Aorta (tissue), 5 donors: ENCODE measurements at places on chromosomes 5 and 9.

DNA sequence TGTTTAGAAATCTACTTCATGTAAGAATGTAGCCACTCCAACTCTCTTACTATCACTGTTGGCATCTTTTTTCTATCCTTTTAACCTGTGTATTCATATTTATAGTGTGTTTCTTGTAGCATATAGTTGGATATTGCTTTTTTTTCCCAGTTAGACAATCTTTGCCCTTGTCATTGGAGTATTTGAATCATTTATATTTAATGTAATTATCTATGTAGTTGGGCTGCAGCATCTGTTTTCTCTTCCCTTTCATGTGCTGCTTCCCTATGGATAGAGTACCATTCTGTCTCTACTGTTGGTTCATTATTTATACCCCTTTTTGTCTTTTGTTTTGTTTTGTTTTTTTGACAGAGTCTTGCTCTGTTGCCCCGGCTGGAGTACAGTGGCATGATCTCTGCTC, 45.2 kb upstream of the PPP2CA start:
- DNase-seq: no peak

GRCh38 chr9:107751567-107752210, 262.1 kb upstream of the KLF4 start:
- no peak for DNase-seq

DNA sequence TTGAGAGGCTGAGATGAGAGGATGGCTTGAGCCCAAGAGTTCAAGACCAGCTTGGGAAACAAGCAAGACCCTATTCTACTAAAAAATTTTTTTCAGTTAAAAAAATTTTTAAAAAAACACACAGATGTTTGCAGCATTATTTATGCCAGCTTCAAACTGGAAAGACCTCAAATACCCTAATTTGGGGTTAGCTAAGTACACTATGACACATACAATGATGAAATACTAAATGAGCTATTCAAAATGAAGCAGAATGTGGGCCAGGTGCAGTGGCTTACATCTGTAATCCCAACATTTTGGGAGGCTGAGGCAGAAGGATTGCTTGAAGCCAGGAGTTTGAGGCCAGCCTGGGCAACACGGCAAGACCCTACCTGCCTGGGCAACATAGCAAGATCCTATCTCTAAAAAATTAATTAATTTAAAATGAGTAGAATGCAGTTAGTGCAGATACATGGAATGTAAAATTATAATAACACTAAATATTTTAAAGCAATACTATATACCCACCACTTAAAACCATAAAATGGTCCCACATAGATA, 44.9 kb downstream of the LHFPL2 start:
- DNase-seq: no peak

DNA sequence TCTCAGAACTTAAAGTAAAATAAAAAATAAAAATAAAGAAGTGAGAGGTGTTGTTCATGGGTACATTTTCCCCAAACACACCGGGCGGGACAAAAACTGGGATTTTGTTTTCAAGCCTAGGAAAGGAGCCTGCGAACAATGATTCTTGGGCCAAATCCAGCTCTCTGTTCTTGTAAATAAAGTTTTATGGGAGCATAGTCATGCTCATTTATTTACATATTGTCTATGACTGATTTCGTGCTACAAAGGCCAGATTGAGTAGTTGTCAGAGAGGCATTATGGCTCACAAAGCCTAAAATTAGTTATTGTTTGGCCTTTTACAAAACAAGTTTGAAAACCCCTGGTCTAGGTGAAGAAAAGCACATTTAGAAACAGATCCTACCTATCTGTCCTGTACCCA, 821.0 kb upstream of the GRAMD2B start:
- DNase-seq: no peak

- DNase-seq: no peak
These were observed 18.8 kb upstream of the PRLR start for GRCh38 chr5:35248843-35249780.

GRCh38 chr9:84754881-84755280, 85.4 kb downstream of the NTRK2 start:
- no peak for DNase-seq

- no peak for DNase-seq
These were observed 259.9 kb upstream of the TARS1 start for GRCh38 chr5:33180900-33181299.

DNA sequence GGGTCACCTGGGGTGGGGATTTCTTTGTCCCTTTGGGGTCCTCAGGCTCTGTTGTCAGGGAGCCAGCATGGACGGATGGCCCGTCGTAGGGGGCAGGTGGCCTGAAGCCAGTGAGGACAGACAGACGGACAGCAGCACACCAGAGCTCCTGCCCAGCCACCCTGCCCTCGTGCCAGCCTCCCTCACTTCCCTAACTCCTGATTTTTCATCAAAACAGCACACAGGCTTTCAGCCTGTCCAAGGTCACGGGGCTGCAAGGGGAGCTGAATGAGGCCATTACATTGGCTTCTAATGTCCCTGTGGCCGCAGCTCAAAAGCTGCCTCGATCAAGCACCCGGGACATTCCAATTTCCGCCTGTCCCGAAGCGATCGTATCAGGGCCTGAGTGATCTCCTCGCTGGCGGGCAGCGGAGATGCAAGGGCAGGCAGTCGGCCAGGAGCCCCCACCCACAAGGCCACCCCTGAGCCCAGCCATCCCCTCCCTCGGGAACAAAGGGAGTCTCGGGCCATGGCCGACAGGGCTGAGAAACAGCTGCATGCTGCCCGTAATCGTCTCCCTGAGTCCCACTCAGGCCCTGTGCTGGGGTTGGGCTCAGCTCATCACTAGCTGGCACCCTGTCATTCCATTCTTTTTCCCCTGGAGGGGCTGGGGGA, 50.5 kb upstream of the RNU6ATAC start:
- peak; percentile 36 for DNase-seq

- DNase-seq: no peak
These were observed 49.4 kb downstream of the TARS1 start for GRCh38 chr5:33490071-33490665.

GRCh38 chr5:82620957-82621600, 342.9 kb upstream of the RPS23 start:
- no peak for DNase-seq

DNA sequence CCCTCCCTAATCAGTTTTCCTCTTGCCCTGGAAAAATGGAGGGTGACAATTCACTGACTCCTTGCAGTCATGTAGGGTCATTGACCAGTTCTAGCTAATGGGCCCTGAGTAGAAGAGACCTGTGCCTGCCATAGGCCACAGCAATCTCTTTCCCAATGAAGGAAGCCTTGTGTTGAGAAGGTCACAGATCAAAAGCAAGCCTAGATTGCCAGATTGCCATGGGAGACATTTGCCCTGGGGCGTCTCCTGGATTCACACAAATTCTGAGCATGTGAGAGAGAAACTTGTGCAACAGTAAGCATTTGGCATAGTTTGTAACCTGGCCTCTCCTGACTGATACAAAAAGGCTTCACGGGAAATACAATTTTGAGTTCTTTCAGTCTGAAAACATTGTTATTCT, 148.0 kb downstream of the NUDT12 start:
- DNase-seq: no peak

- no peak for DNase-seq
These were observed 8.3 kb downstream of the UBE2D2 start for GRCh38 chr5:139569270-139569955.

- no peak for DNase-seq
These were observed 68.4 kb downstream of the STK32A start for GRCh38 chr5:147303251-147303650.

- no peak for DNase-seq
These were observed 100.0 kb upstream of the NREP start for GRCh38 chr5:111856876-111857466.

DNA sequence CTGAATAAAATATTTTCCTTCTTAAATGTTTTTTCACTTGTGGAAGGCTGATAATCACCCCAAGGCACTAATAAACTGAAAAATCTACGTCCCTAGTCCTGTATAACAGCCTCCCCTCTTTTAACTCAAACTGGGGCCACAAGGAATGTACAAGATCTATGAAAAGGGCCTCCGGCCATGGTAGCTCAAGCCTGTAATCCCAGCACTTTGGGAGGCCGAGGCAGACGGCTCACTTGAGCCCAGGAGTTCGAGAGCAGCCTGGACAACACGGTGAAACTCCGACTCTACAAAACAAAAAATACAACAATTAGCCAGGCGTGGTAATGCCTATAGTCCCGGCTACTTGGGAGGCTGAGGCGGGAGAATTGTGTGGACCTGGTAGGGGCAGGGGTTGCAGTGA, 23.6 kb downstream of the RNF145 start:
- DNase-seq: no peak

DNA sequence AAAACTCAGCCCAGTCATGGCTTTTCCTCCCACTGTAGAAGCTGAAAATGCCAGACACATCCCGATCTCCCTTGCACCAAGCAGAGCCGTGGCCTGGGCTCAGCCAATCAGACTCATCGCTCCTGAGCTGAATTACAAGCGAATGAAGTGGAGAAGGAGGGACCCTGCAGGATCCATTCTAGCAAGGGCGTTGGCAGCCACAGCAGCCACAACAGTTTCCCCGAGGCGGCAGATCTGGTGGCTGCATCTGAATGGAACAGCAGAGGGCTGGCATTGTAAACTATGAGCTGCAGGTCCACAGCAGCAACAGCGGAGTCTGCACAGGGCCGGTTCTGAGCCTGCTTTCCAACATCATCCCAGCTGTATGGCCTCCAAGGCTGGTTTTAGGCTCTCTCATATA, 23.8 kb downstream of the ALG2 start:
- DNase-seq: no peak

DNA sequence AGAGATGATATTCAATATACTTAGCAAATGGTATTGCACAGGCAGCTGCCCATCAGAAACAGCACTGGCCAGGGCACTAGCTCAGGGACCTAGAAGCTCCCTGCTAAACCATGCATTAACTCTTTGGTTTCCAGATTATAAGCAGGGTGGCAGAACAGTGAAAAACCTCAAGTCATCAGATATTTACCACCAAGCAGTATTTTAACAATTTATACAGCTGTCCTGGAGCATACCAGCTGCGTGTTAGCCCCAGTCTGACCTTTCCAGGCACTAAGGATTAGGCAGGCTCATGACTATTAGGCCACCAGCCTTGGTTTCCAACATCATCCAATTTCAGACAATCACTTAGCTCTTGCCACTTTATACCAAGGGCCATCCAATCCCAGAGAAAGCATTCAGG, 326.5 kb downstream of the CAAP1 start:
- no peak for DNase-seq

DNA sequence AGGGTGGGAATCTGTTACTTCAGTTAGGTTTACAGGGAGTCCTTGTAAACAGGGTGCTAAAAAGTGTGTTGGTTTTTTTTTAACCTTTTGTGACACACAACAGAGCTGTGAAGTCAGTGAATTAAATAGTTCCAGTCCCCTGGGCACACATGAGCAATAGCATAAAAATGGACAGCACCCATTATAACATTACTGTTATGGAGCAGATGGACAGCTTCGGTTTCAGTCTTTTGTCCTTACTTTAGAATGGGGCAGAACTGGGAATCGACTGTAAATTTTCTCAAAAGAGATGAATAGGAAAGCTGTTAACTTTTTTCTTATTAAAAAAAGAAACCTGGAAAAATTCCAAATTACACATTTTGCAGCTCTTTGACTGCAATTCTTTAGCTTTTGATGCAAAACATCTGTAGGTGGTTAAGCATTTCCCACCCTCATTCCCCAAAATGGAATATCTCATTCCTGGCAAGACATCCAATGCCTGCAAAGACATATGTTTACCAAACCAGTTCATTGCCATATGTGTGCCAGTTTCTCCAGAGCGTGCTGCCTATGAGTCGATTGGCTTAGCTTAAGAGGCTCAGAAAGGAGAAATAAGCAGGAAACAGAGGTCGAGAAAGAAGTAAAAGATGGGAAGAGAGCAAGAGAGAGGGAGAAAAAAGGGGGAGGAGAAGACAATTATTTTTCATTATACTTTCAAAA, 212.3 kb upstream of the TMEM161B start:
- no peak for DNase-seq

DNA sequence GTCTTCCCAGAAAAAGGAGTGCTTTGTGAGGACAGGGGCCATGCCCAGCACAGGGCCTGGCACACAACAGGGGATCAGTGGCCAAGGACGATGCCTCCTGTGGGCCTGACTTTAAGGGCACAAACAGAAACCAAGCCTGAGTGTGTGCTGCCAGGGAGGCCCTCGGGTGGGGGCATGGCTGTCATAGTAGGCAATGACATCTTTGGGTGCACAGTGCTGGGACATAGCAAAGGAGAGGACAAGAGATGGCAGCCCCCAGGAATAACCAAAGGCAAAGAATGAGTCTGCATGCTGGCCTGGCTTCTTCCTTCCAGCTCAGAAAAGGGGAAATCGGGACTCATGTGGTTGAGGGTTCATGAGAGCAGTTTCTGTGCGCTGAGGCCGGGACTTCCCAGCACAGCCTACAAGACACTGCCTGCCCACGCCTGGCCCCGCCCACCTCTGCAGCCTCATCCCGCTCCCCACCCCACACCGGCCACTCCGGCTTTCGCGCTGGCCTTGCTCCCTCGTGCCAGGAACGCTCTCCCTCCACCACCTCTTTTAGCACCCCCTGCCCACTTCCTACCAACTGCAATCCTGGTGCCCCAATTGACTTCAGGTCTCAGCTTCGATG, 13.8 kb upstream of the LHX2 start:
- peak; percentile 87 for DNase-seq

DNA sequence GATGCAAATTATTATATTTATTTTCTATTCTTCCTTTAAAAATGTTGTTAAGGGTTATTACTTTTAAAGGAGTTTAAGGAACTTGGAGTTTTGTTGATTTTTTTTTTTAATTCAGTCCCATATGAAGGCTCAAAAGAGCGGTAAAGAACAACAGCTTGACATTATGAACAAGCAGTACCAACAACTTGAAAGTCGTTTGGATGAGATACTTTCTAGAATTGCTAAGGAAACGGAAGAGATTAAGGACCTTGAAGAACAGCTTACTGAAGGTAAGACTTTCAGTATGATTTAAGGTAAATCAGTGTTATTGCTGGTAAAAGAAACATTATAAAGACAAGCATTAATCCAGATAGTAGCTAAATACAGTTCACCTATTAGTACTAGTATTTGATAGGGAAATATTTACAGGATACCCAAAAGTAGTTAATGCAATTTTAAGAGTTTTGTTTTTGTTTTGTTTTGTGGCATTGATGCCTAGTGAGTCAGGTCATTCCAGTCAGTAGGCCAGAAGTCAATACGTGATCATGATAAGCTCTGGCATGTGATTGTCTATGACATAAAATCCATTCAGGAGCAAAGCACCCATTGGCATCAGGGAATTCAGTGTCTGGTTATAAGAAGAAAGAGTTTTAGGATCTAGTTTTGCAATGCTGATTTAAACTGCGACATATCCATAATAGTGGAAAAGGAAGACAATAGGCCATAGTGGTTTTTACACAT, 49.2 kb downstream of the CNTRL start:
- DNase-seq: no peak

- no peak for DNase-seq
These were observed 190.8 kb downstream of the FANCC start for GRCh38 chr9:95126739-95127138.
